PC-3 (cell line): ENCODE measurements at places on chromosomes 2 and 18.

- H3K4me1 ChIP-seq: no peaks in the 10 kb centered on the region
- peaks cover 31% of the 10 kb centered on the region; the same call in 1 of the 2 replicates for H3K36me3 ChIP-seq
- no peak for DNase-seq
- H3K27ac ChIP-seq: no peak overlapping the region
Measured at GRCh38 chr2:233436691-233437438, 82.6 kb downstream of the DGKD start.

DNA sequence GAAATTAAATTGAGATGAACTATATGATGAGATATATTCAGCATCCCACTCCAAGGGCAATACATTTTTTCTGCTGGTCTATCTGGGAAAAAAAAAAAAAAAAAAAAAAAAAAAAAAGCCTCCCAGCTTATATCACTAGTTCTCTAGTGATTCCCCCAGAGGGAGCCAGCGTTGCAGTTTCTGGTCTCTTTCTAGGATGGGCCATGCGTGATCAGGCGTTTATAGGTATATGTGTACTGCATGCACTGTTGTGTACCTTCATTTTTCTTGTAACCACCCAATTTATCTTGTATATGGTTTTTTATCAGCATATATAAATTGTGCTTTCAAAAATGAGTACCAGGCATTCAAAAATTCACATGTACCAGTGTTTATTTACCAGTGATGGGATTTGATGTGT lies 35.1 kb downstream of the DCDC2C start:
- H3K36me3 ChIP-seq: no peaks in the 10 kb centered on the region
- DNase-seq: peak; percentile 66
- no peak overlapping the region for H3K27ac ChIP-seq
- H3K4me3 ChIP-seq: no peak overlapping the region

- peaks cover 16% of the 10 kb centered on the region for H3K4me1 ChIP-seq
- no peaks in the 10 kb centered on the region for H3K27me3 ChIP-seq
- H3K36me3 ChIP-seq: no peaks in the 10 kb centered on the region
- no peak overlapping the region for H3K27ac ChIP-seq
- no peak overlapping the region for H3K4me3 ChIP-seq
- DNase-seq: no peak
Measured at GRCh38 chr2:12602661-12603060, 114.1 kb upstream of the TRIB2 start.

DNA sequence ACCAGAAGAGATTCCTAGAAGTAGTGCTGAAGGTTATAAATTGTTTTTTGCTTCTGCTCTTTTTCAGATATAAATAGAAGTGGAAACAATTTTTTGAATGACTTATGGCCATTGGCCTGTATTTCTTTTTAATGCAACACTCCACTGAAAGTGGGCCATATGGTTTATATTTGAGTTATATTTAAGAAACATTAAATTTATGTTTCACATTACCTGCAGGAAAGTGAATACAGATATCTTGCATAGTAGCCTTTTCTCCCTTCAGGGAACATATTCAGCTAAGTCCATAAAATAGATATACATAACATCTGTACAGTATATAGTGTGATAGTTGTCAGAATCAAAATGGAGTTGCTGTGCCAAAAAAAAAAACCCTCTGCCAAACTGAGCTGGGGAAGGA lies 53.1 kb upstream of the EFEMP1 start:
- no peaks in the 10 kb centered on the region for H3K27me3 ChIP-seq
- DNase-seq: no peak
- no peaks in the 10 kb centered on the region for H3K36me3 ChIP-seq
- no peak overlapping the region for H3K27ac ChIP-seq
- H3K4me1 ChIP-seq: no peaks in the 10 kb centered on the region

DNA sequence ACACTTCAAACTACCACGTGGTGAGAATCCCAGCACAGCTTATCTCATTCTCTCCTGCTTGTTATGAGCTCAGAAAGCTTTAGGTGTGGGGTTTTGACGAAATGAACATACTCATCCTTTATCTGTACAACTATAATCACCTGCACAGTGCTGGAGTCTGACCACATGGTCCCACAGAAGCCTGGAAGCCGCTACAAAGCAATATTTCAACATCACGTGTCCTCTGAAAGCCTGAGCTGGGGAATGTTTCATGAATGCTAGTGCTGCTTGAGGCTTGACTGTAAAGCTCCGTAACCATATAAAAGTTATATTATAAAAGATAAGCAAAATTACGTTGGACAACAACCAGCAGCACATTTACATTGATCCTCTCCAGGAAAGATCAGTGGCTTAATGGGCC lies 43.9 kb downstream of the PIEZO2 start:
- no peaks in the 10 kb centered on the region for H3K36me3 ChIP-seq
- no peaks in the 10 kb centered on the region for H3K4me1 ChIP-seq
- no peak for DNase-seq
- H3K27ac ChIP-seq: no peak overlapping the region
- peaks cover 67% of the 10 kb centered on the region for H3K27me3 ChIP-seq

- H3K36me3 ChIP-seq: no peaks in the 10 kb centered on the region
- H3K4me1 ChIP-seq: peaks cover 38% of the 10 kb centered on the region
- H3K27me3 ChIP-seq: no peaks in the 10 kb centered on the region
- H3K27ac ChIP-seq: peak overlapping the region; percentile 93
- DNase-seq: peak; percentile 81
Measured at GRCh38 chr2:221518201-221518934, 53.7 kb downstream of the EPHA4 start.

- no peak overlapping the region for H3K4me3 ChIP-seq
- no peaks in the 10 kb centered on the region for H3K4me1 ChIP-seq
- H3K27me3 ChIP-seq: peaks cover 12% of the 10 kb centered on the region; the same call in 1 of the 2 replicates
- DNase-seq: no peak
- no peak overlapping the region for H3K27ac ChIP-seq
Measured at GRCh38 chr2:229153951-229154350, 117.1 kb downstream of the PID1 start.
